NCI-H460 (cell line): ENCODE measurements at places on chromosomes 5 and 9. TPM values are rescaled to one million over a fixed set of nuclear protein-coding genes. Genes with fewer than 3 reads are reported as not detected.

The EGFLAM gene
- 53.0 and 58.8 TPM in 2 replicates for total RNA-seq

The ECM2 gene
- total RNA-seq, result 0.07 TPM in 1 of 2 replicates, not detected in the other

The PCDHGA4 gene
- 0.79 and 1.3 TPM in 2 replicates for total RNA-seq

The LHX3 gene
- 0.07 TPM in 1 of 2 replicates, not detected in the other for total RNA-seq

The USP20 gene
- 7.2 and 8.0 TPM in 2 replicates for total RNA-seq

The PAX5 gene
- not detected in 2 replicates for total RNA-seq

The OR1L8 gene
- 0.27 TPM in 1 of 2 replicates, not detected in the other for total RNA-seq

The SPINK7 gene
- not detected in 2 replicates for total RNA-seq

The SLC36A2 gene
- not detected in 2 replicates for total RNA-seq

The FOXD4L3 gene
- total RNA-seq, result not detected in 2 replicates

The DUSP1 gene
- 441 and 521 TPM in 2 replicates for total RNA-seq

The TAF11L5 gene
- not detected in 2 replicates for total RNA-seq

The TMEM267 gene
- 59.3 and 65.6 TPM in 2 replicates for total RNA-seq

The PAPPA gene
- total RNA-seq, result 43.0 and 43.5 TPM in 2 replicates

The CCDC192 gene
- total RNA-seq, result not detected in 2 replicates

The ACSL6 gene
- 0.03 and 0.05 TPM in 2 replicates for total RNA-seq

The SHC3 gene
- total RNA-seq, result 2.0 and 2.4 TPM in 2 replicates

The ZBTB6 gene
- total RNA-seq, result 17.0 and 19.8 TPM in 2 replicates

The CBY3 gene
- total RNA-seq, result not detected in 2 replicates

The PPIP5K2 gene
- 51.7 and 64.9 TPM in 2 replicates for total RNA-seq

The DOLK gene
- 18.3 and 20.6 TPM in 2 replicates for total RNA-seq

GRCh38 chr9:4887556-4887955 is 94.8 kb downstream of the RCL1 start:
- no peak for DNase-seq

- DNase-seq, result no peak
Measured at GRCh38 chr9:134890155-134890495, 9.5 kb downstream of the FCN2 start.

DNA sequence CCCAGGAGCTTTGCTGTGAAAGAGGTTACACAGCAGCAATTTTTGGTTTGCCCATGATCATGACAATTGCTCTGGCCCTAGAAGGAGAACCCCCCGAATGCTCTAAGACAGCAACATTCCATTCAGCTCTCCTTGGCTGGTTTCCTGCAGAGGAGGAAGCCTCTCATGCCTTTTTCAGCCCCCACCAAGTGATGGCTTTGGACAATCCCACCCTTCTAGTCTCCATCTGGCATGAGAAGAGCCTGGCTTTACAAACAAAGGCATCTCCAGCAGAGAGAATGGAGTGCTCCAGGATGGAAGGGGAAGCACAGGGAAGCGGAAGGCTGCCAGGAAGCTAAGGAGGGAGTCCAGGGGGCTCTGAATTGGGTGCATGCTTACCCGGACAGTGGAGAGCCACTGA is 98.4 kb downstream of the CRB2 start:
- DNase-seq, result no peak

GRCh38 chr5:133945568-133945967 is 22.9 kb downstream of the C5orf15 start:
- DNase-seq, result no peak

- DNase-seq, result no peak
Measured at GRCh38 chr5:140953234-140953633, 13.0 kb upstream of the PCDHAC2 start.

DNA sequence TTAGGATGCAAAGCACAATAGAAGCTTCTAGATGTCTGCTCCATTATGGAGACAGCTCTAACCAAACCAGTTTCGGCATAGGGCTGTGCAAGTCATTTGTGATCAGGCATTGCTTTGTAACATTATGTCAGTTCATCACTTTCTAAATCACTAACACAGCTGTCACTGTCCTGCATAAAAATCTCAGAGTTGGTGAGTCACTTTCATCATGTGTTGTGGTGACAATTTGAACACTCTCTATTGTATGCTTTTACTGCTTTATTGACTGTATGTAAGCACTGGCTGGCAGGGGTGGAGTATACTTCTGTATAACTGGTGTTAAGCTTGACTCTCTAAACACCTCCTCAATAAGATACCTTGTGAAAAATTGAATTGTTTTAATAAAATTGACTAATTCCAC is 77.9 kb downstream of the SLCO4C1 start:
- no peak for DNase-seq

GRCh38 chr5:135445306-135445985 is 1.7 kb downstream of the DCANP1 start:
- DNase-seq, result no peak

DNA sequence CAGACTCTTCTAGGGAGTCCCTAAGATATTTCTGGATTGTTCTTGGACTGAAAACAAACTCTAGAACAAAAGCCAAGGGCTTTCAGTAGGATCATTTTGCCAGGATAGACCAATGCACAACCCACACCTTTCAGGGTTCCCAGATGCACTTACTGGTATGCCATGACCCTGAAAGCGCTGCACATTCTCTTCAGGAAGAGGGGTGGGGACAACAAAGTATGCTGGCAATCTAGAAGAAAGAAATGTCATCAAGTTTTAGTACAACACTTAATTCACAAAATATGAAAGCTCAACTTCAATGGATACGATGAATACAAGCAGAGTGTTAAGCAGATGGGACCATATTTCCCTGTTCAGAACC is 57.2 kb downstream of the MTMR12 start:
- no peak for DNase-seq

GRCh38 chr9:71608021-71608420 is 160.3 kb downstream of the CEMIP2 start:
- no peak for DNase-seq

- no peak for DNase-seq
Measured at GRCh38 chr9:16469184-16469583, 401.3 kb downstream of the BNC2 start.

DNA sequence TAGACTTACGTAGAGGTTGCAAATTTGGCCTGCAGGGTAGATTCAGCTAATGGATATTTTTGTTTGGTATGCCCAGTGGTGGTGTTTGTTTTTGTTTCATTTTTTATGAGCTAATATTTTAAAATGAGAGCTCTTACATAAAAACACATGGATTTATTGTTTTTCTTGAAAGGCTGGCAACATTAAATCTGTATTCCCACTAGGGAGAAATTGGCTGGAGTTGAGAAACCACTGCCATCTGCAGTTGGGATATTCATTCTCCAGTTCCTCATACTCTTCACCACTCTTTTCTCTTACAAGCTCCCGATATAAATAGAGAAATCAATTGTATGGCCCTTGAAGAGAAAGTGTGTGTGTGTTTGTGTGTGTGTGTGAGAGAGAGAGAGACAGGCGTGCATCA is 143.3 kb downstream of the ALDH1A1 start:
- no peak for DNase-seq

DNA sequence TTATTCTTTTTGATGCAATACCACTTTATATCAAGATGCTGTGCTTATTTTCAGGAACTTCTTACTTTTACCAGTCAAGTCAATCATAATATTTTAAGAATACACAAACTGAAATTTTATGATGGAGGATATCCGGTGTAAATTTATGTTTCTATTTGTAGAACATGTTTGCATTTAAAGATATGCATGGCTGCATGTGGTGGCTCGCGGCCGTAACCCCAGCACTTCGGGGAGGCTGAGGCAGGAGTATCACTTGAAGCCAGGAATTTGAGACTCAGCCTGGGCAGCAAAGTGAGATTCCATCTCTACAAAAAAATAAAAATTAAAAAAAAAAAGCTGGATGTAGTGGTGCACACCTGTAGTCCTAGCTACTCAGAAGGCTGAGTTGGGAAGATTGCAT is 73.5 kb upstream of the ALDH1A1 start:
- DNase-seq, result no peak

- no peak for DNase-seq
Measured at GRCh38 chr9:94568972-94569712, 14.3 kb downstream of the PCAT7 start.

DNA sequence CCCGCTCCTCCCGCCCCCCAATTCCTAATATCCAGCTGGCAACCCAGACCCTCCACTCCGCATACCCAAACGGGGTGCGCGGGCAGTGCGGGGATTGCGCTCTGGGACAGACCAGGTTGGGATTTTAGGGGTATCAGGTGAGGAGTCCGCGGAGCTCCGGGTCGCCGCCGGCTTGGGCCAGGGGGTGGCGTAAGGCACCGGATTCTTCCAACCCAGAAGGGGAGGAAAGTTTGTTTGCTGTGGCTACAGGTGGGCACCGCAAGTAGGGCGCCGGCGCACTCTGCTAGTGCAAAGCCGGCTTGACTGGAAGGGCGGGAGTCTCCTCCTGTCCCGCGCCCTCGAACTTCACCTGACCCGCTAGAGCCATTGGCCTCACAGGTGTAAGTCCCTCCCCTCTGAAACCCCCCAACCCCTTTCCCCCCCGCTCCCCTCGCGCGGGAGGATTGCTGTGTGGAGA is 709 bp downstream of the IQGAP2 start:
- no peak for DNase-seq

- no peak for DNase-seq
Measured at GRCh38 chr5:66553916-66554575, 42.1 kb upstream of the MAST4 start.

GRCh38 chr9:137241490-137242268 is 592 bp downstream of the TUBB4B start:
- DNase-seq, result peak; percentile 55

DNA sequence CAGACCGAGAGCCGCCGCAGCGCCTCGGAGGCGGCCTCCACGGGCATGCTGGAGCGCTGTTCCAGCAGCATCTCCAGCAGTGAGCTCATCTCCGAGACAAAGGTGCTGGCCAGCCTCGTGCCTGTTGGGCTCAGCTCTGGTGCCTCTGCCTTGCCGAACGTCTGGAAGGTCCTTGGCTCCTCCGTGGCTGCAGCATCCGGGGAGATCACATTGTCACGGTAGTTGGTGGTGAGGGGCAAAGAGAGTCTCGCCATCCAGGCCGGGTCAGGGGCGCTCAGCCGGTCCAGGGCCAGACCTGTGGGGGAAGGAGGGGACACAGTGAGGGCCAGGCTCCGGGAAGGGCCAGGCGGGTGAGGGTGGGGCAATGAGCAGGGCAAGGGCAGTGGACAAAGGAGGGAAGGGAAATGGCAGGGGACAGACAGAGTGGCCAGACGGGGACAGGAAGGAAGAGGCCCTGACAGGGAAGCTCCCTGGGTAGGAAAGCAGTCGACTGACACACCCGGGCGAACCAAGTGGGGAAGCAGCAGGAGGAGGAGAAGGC is 12.4 kb downstream of the PCDH12 start:
- no peak for DNase-seq

DNA sequence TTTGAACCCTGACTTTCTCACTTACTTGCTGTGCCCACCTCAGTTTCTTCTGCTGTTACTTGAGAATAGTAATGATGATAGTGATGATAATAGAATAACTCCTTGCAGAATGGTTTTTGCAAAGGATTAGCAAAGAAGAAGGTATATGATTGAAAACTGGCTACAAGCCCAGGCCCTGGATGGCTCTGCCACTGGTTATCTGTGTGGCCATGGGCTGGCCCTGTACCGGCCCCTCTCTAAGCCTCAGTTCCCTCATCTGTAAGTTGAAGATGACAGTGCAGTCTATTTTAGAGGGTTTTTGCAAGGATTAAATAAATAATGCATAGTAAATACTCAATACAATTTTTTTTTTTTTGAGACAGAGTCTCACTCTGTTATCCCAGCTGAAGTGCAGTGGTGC is 6.2 kb downstream of the TTLL11 start:
- DNase-seq, result no peak

GRCh38 chr5:95899829-95900228 is 61.8 kb downstream of the ELL2 start:
- DNase-seq, result no peak

GRCh38 chr5:112635276-112635675 is 102.4 kb upstream of the APC start:
- DNase-seq, result no peak

- no peak for DNase-seq
Measured at GRCh38 chr5:126081209-126081608, 342.0 kb upstream of the GRAMD2B start.

GRCh38 chr5:50328193-50328729 is 112.8 kb downstream of the EMB start:
- no peak for DNase-seq

DNA sequence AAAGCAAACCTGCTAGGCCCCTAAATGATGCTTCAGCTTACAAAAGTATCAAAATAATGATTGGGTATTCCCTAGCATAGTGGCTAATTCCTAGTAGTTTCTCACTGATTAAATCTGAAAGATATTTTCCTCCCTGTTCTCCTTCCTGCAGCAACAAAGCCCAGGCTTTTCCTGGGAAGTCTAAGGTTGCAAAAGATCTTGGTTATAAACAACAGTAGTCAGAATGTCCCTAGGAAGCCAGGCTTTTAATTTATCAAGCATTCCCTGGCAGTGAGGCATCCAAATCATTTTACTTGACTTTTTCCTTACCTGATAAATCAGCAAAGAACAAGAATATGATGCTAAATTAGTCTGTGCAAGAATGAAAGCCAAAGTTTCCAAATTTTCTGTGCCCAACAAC is 272.0 kb downstream of the PDE4D start:
- DNase-seq, result no peak

GRCh38 chr9:7088611-7089010 is 330.8 kb downstream of the KDM4C start:
- DNase-seq, result no peak

DNA sequence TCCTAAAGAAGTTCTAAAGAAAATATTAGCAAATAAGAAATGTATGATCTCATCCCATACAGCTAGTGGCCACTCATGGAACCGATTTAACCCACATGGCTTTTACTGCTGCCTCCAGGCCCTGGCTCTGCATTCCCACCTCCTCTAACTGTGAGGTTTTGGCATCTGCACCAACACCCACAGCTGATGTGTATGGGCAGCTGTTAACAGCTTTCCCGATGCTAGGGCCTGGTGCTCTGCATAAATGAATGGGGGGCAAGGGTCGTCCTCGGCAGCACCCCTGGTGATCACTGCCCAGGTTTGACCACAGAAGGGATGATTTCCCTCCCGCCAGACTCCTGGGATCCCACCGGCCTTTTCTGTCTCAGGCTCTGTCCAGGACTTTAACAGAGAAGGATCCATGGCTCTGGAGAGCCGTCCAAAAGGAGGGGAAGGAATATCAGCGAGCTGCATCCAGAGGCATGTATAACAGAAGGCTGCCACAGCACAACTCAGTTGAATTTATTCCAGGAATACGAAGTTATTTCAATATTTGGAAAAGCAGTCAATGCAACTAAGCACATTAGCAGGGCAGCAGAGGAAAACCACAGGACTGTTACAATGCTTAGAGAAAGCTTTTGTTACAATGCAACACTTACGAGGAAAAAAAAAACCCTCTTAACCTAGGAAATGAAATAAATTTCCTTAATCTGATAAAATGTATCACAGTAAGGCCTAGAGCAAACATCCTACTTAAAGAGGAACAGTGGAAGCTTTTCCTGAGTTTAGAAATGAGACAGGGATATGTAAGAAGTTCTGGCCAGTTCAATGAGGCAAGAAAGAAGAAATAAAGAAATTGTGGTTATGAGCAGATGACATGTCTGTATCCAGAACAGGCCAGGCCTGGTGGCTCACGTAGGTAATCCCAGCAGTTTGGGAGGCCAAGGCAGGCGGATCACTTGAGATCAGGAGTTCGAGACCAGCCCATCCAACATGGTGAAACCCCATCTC is 63.1 kb downstream of the NACC2 start:
- no peak for DNase-seq

GRCh38 chr9:86594724-86595123 is 240.5 kb upstream of the TUT7 start:
- DNase-seq, result no peak

- no peak for DNase-seq
Measured at GRCh38 chr5:162248107-162248713, 180.6 kb downstream of the GABRG2 start.
